ENCODE measurements at places on chromosomes 11 and 22.

DNA sequence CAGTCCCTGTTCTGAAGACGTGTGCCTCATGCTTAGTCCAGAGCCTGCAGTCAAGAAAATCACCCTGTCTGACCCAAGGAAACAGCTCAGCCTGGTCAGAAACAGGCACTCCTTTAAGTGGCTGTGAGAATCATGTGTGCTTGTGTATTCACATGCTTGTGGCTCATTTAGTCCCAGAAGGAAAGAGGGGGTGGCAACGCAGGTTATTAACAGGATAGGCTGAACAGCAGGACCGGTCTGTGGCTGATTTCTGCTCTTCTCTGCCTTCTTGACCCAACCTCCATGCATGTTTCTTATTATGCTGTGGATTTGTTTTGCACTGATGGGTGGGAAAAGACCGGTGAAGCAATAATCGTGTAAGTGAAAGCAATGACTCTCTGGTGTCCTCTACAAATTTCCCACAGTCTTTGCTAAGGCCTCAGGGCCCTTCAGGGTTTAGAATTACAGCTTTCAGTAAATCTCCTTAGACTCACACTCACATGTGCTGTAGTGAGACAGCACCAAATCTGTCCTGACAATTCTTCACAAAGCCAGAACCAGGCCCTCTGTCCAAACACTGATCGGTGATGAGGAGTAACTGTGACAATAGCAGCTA is 288.1 kb downstream of the ETS1 start:
- peak overlapping the region; percentile 61 for H3K4me3 ChIP-seq
- H3K4me1 ChIP-seq = peaks cover 99% of the 10 kb centered on the region
- H3K27me3 ChIP-seq = no peaks in the 10 kb centered on the region
- H3K27ac ChIP-seq = peak overlapping the region; percentile 88

DNA sequence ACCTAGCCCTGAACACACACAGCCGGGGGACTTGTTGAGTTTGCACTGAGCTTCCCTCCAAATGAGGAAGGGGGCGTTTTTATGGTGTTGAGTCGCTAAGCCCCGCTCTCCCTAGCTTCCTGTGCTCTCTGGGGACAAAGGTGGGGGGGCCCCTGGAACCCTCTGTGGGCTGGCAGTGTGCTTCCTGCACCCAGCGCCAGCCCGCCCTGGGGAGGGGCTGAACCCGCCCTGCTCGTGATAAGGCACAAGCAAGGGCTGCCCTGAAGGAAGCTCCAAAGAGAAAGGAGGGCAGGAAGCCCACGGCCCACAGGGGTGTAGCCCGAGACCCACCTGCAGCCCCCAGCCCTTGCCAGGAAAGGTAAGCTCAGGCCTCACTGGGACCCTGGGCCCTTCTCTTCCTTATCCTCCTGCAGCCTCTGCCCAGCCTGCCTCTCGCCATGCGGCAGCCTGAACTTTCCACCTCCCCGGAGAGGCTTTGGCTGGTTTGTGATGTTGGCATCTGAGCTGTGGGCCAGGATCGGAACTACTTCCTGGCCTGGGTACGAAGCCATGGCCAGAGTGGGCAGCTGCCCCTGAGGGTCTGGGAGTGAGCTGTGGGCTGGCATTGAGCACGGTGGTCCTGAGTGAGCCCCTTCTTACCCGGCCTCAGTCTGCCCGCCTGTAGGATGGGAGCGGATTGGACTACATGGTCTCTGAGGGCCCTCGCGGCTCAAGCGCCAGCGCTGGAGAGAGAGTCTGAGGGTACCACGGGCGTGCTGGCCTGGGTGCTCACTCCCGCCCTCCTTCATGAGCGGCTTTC is at the start of gene FERMT3:
FERMT3 (plus strand) TSS at position 265 of the 799 bp plus-strand sequence. CDS start 644 bp downstream, outside the sequence.
- H3K4me3 ChIP-seq = peak within 1 kb of the TSS; percentile 93
- H3K4me1 ChIP-seq = peaks cover 50% of the 10 kb centered on the region

GRCh38 chr11:106925245-106925644 is 93.0 kb downstream of the GUCY1A2 start:
- no peak overlapping the region for H3K27ac ChIP-seq
- H3K4me3 ChIP-seq = no peak overlapping the region
- H3K27me3 ChIP-seq = no peaks in the 10 kb centered on the region
- DNase-seq = no peak

DNA sequence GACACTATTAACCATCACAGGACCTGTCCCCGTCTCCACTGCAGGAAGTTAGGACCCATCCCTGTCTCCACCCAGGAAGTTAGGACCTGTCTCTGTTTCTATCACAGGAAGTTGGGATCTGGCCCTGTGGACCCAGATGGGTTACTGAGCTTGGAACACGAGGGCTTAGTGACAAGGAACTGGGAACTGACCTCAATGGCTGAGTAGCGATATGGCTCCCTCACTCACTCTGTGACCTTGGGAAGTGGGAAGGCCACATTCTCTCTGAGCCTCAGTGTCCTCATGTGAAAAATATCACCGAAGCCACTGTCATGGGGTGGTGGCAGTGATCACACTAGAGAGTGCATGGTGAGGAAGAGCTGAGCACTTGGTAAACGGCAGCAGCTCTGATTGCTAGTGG is 59.4 kb downstream of the FBLN1 start:
- no peaks in the 10 kb centered on the region for H3K4me1 ChIP-seq
- no peak overlapping the region for H3K4me3 ChIP-seq
- H3K36me3 ChIP-seq = no peaks in the 10 kb centered on the region
- H3K27me3 ChIP-seq = peaks cover 8% of the 10 kb centered on the region

DNA sequence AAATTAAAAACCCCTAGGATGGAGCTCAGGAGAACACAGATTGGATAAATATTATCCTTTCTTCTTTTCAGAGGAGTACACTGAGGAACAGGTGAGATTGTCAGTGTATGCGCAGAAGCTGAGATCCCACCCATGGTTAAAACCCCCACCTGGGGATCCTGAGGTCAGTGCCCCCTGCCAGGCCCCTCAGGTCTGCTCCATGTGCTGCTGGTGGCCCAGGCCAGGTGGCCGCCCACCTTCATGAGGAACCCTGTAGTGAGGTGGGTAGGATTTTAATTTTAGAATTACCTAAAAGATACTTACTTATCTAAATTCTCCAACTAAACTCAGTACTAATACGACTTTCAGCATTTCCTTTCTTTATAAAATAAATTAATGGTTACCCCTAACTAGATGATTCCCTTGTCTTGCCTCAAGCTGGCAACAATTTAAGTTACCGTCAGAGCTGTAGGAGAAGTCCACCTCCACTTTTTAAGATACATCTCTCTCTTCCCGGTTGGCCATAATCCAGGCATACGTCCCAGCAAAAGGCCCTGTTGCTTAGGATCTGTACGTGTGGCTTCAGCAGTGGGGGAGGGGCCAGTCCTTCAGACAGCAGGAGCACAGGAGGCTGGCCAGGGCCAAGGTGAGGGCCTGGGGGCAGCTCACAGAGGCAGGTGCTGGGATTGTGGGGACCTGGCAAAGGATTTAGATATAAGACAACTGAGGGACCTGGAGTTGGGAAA is 61.5 kb upstream of the PITPNB start:
- H3K4me3 ChIP-seq = no peak overlapping the region
- no peak overlapping the region for H3K27ac ChIP-seq
- no peaks in the 10 kb centered on the region for H3K4me1 ChIP-seq
- H3K27me3 ChIP-seq = no peaks in the 10 kb centered on the region
- no peak for DNase-seq

- H3K27me3 ChIP-seq = no peaks in the 10 kb centered on the region
- H3K4me1 ChIP-seq = no peaks in the 10 kb centered on the region
- H3K27ac ChIP-seq = no peak overlapping the region
- no peaks in the 10 kb centered on the region for H3K36me3 ChIP-seq
Measured at GRCh38 chr11:109798521-109798920, 294.7 kb upstream of the ZC3H12C start.

- H3K36me3 ChIP-seq = no peaks in the 10 kb centered on the region
- no peak for DNase-seq
- no peak overlapping the region for H3K27ac ChIP-seq
- no peak overlapping the region for H3K4me3 ChIP-seq
- no peaks in the 10 kb centered on the region for H3K4me1 ChIP-seq
Measured at GRCh38 chr22:21921184-21921721, 31.4 kb downstream of the PPM1F start.

- H3K27me3 ChIP-seq = peaks cover 15% of the 10 kb centered on the region
- H3K27ac ChIP-seq = no peak overlapping the region
- DNase-seq = no peak
Measured at GRCh38 chr22:23067691-23068090, 2.6 kb upstream of the GNAZ start.

- H3K36me3 ChIP-seq = no peaks in the 10 kb centered on the region
- H3K4me1 ChIP-seq = no peaks in the 10 kb centered on the region
- no peak for DNase-seq
- H3K27me3 ChIP-seq = peaks cover 19% of the 10 kb centered on the region
- no peak overlapping the region for H3K4me3 ChIP-seq
Measured at GRCh38 chr11:15280393-15280792, 165.7 kb downstream of the INSC start.

DNA sequence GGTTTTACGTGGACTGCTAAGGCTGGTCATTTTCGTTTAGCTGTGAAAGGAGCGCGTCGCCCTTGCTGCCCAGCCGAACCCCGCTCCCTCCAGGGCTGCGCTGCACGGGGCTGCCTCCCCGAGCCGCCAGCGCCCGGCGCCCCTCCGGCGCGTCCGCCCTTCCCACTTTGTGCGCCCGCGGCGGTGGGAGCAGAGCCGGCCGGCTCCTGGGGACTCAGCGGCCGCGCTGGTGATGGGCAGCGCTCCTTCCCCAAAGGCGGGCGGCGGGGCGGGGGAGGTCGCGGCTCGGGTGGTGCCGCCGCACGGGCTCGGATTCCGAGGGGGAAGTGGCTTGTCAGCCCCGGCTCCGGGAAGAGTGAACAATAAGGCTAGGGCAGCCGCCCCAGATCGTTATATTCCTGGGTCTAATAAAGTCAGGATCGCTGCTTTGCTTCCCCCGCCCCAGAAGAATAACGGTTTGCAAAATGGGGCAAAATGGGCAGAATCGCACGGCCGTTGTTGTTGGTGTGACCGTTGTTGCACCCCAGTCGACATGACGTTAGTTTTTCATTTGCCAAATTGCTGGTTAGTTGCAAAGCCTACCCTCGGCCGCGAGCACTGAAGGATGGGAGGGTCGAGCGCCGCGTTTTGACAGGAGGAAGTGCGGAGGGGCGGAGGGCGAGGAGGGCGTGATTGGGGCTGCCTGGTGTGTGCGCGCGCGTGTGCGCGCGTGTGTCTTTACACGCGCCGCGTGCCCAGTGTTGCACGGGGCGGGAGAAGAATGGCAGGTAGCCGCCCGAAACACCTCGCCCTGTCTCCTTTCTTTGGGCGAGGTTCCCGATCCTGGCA is 745 bp downstream of the NCAM1 start:
- peaks cover 57% of the 10 kb centered on the region for H3K27me3 ChIP-seq
- DNase-seq = peak; percentile 12
- H3K4me1 ChIP-seq = peaks cover 10% of the 10 kb centered on the region
- H3K27ac ChIP-seq = no peak overlapping the region
- H3K4me3 ChIP-seq = peak overlapping the region; percentile 76

- H3K27me3 ChIP-seq = peaks cover 3% of the 10 kb centered on the region
- no peak for DNase-seq
- H3K4me1 ChIP-seq = no peaks in the 10 kb centered on the region
- H3K27ac ChIP-seq = no peak overlapping the region
- no peak overlapping the region for H3K4me3 ChIP-seq
Measured at GRCh38 chr22:48397531-48398180, 1430.0 kb downstream of the BRD1 start.

GRCh38 chr22:24989541-24989951 is 37.0 kb downstream of the KIAA1671 start:
- H3K4me3 ChIP-seq = no peak overlapping the region
- no peaks in the 10 kb centered on the region for H3K36me3 ChIP-seq
- no peak overlapping the region for H3K27ac ChIP-seq

- H3K4me1 ChIP-seq = peaks cover 13% of the 10 kb centered on the region
- H3K36me3 ChIP-seq = no peaks in the 10 kb centered on the region
- DNase-seq = peak; percentile 16
- no peak overlapping the region for H3K27ac ChIP-seq
- peak overlapping the region; percentile 15 for H3K4me3 ChIP-seq
Measured at GRCh38 chr22:16949561-16949960, 58.5 kb downstream of the GAB4 start.

DNA sequence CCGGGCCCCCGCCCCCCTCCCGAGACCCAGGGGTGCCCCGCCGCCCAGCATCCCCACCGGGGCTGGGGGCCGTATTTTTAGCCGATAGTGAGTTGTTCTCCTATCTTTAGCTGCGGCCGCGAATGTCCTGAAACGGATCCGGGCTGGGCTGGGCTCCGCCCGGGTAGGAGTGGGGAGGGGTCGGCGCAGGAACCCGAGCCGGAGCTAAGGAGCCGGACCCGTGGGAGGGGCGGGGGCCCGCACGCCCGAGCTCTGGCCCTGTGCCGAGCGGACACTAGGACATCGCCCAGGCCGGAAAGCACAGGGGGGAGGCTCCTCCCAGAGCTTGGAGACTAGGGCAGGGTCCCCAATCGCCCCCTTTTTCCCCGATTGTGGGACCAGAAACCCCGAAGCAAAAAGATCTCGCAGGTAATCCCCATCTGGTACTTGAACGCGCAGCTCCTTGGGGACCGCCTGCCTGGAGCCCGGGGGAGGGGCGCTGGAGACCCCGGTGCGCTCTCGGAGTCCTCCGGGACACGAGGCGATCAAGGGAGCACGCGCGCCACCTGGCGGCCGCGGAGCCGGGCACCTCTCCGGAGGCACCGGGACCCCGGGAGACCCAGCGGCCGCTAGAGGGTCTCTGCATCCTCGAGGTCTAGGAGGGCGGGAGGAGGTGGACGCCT is 669 bp downstream of the CDC42EP2 start:
- H3K4me1 ChIP-seq = peaks cover 11% of the 10 kb centered on the region
- no peaks in the 10 kb centered on the region for H3K36me3 ChIP-seq
- H3K27me3 ChIP-seq = peaks cover 12% of the 10 kb centered on the region
- peak; percentile 92 for DNase-seq
- no peak overlapping the region for H3K27ac ChIP-seq

DNA sequence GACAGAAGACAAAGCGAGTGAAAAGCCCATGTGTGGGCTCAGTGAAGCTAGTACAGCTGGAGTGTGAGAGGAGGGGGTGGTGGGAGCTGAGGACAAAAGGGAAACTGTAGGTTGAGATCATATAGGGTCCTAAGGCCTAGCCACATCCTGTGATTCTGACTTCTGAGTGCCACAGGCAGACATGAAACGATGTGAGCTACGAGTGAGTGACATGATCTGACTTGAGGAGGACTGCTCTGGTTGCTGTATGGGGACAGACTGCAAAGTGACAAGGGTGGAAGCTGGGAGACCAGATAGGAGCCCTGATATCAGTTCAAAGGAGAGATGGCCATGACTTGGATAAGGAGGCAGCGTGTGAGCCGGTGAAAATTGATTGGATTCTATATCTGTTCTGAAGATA is 85.4 kb downstream of the MICAL2 start:
- H3K27ac ChIP-seq = peak overlapping the region; percentile 94
- peak overlapping the region; percentile 93 for H3K4me3 ChIP-seq
- H3K27me3 ChIP-seq = no peaks in the 10 kb centered on the region
- DNase-seq = peak; percentile 57
- peaks cover 26% of the 10 kb centered on the region for H3K36me3 ChIP-seq
- peaks cover 84% of the 10 kb centered on the region for H3K4me1 ChIP-seq
